ENCODE measurements at places on chromosomes 4 and X. TPM values are rescaled to one million over a fixed set of nuclear protein-coding genes. Genes with fewer than 3 reads are reported as not detected.

The MTMR8 gene
- total RNA-seq = 0.72 TPM

The ANOS1 gene
- total RNA-seq = 1.1 TPM

DNA sequence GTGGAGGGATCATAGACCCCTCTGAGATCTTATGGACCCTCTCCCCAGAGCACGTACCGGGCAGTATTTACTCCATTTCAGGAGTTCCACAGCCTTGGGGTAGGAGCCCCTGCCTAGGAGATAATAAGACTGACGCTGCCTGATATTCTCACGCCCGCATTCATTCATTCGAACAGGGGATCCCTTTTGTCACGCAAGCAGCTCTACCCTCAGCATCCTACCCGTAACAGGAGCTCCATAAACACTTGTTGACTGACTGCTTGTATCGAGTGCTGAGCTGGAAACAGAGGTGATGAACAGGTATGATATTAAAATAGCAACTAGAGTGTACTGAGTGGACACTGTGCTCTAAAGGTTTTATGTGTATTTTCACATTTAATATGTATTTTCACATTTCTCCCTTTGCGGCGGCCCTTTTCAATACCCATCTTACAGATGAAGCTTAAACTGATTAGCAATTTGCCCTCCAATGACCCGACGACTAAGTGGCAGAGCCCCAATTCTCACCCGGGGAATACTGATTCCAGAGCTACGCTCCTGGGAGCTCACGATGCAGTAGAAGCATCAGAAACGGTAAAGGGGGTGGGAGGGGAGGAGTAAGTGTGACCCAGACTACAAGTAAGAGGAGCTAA is 888 bp downstream of the RAB28 start:
- DNase-seq = peak; percentile 47

DNA sequence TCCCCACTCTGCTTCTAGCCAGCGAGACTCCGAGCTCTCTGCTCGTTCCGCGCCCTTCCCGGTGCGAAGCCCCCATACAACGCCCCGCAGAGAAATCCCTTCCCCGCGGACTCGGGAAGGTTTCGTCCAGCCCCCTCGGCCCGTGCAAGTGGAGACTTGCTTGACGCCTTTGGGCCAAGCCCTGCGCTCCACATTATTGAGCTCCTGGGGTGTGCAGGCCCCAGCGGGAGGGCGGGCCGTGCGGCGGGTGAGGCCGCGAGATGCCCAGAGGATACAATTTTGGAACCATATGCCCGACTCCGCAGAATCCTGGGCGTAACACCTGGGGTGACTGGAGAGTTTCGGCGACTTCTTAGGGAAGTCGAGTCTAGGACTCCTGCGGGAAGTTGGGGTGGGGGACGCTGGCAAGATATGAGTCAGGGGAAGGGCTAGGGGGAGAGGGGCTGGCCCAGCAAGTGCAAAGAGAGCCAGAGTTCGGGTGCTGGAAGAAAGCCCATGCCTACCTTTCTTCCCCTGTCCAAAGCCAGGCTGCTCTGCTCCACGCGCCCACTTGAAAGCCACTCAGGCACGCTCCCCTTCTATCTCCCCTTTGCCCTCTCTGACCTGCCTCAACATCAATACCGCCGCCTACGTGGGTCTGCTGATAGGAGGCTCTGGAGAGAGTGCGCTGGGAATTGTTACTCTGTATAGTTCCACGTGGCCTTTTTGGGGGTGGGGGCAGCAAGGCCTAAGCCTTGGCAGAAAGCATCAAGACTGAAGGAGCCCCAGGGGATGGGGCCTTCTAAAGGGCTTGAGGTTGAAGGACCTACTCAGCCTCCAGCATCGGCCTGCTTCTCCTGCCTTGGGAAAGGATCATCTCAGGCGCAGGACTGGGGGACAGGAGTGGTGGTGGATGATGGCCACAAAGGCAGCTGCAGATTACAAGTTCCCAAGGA is 1.2 kb upstream of the ELF4 start:
- DNase-seq = peak; percentile 84

The NRK gene
- under 0.01 TPM for total RNA-seq

DNA sequence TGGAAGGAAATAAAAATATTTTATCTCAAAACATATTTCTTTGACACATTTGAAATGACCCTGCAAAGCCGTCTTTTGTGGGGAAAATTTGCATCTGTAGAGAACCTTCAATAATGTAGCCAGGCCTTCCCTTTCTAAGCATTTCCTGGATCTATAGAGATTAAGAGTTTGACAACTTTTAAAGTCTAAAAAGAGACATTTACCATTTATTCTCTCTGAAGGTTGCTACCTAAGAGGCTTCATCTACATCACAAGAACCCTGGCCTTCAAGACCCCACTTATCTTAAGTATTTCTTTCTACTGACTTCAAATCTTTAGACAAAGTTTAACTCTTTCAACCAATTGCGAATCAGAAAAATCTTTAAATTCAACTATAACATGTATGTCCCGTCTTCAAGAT is 1639.8 kb downstream of the RPA4 start:
- DNase-seq = no peak

GRCh38 chr4:94801016-94801415 is 43.3 kb downstream of the BMPR1B start:
- no peak for DNase-seq

DNA sequence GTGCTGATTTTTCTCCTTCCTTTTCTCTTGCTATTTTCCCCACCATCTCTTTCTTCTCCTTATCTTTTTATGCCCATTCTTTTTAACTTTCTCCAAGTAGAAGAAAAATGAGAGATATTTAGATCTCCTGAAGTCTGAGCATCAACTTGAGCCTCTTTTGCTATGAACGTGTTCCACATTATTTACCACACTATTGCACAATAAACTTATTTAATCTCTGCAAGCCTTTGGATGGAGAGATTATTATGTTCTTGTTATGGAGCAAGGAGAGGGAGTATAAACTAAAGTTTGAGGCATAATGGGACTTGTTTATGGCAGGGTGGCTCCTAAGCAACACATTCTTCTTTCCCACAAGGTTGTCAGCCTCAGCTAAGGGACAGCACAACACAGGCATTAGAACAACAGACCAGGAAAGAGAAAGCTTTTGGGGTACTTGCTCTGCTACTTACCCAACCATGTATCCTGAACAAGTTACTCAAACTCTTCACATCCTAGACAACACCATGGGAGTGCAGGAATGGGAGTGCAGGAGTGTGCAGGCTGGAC is 365.5 kb upstream of the BOD1L1 start:
- no peak for DNase-seq

DNA sequence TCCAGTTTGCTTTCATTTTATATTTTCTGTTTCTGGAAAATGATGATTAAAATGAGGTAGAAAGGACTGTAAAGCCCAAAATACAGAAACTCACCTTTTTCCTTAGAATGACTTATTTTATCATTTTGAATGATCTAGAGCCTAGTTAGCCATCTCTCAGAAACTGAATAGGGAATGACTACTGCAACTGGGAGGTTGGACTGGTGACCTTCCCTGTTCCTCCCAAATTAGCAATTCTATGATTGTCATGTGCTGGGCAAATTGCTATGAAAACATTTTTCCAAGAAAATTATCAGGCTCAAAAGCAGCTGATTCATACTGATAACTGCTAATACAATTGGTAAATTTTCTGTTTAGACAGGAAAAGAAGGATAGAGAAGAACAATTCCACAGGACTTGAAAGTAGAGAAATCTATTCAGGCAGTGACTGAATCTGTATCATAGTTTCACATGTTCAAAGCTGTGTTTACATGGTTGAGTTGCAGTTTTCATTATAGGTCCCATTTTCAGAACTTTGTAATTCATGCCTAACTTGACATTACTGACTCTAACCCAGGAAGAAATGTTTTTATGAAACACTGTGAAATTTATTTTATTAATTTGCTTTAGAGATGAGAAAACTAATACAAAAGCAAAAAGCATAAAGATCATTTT is 43.4 kb upstream of the SEC24B start:
- no peak for DNase-seq

- peak; percentile 64 for DNase-seq
These were observed 70.6 kb downstream of the TNIP2 start for GRCh38 chr4:2685541-2685940.

The FRG2 gene
- not detected for total RNA-seq

The MYOZ2 gene
- 0.29 TPM for total RNA-seq

GRCh38 chrX:151984328-151984727 is 9.9 kb upstream of the GABRE start:
- DNase-seq = peak; percentile 57

- no peak for DNase-seq
These were observed 292.4 kb upstream of the PITX2 start for GRCh38 chr4:110915301-110915700.

GRCh38 chrX:17944833-17945497 is 83.9 kb upstream of the RAI2 start:
- no peak for DNase-seq

The ODAPH gene
- not detected for total RNA-seq

The SLC34A2 gene
- not detected for total RNA-seq

GRCh38 chr4:139603576-139604410 is 47.8 kb upstream of the SETD7 start:
- no peak for DNase-seq

DNA sequence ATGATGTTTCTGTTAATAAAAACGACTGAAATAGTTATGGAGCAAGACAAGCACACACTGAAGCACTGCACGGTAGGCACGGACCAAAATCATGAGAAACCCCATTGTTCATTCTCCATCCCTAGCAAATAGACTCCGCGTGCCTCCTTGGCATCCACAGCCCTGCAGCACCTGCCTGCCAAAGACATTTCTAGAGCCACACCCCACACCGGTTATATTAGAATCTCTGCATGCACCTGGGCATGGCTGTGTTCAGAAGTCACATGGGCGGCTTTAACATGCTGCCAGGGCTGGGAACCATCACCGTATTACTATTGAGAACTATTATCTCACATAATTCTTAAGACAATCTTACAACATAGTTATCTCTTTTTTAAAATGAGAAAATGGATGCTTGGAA is 5.9 kb downstream of the PDLIM3 start:
- no peak for DNase-seq

- no peak for DNase-seq
These were observed 99.2 kb downstream of the NSUN7 start for GRCh38 chr4:40848940-40849339.

The MAGEB10 gene
- total RNA-seq = not detected

The TMPRSS11F gene
- not detected for total RNA-seq

The F8A1 gene
- 3.8 TPM for total RNA-seq

The KCND1 gene
- total RNA-seq = 0.29 TPM

The GPR143 gene
- not detected for total RNA-seq

The DRD5 gene
- total RNA-seq = not detected

DNA sequence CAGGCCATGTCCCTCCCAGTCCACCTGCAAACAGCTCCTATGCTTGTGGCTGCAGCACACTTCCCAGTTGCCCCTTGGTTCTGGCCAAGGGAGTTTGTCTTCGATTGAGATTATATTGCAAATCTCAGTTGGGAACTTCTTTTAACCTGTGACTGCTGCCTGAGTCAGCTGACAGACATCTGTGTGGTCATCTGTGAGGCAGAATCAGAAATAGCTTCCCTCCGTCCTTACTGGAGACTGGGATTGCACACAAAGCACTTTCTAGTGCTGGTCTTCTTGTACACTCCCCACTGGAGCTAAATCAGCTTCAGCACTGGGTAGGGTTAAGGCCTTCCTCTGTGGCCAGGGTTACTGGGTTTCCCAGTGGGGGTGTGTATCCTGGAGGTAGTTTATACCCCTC is 34.3 kb downstream of the ZNF330 start:
- no peak for DNase-seq
